HT-29 (cell line): ENCODE measurements at places on chromosomes 4 and X. TPM values are rescaled to one million over a fixed set of nuclear protein-coding genes. Genes with fewer than 3 reads are reported as not detected.

Gene RAB39B
- not detected in 2 replicates for total RNA-seq

Gene L1CAM
- total RNA-seq, result not detected in 2 replicates

Gene MBNL3
- 5.4 and 7.6 TPM in 2 replicates for total RNA-seq

Gene AMER1
- 2.6 and 3.3 TPM in 2 replicates for total RNA-seq

Gene SLC7A11
- 16.6 and 19.7 TPM in 2 replicates for total RNA-seq

Gene ARMCX4
- total RNA-seq, result 0.13 and 0.43 TPM in 2 replicates

Gene RHOXF2
- total RNA-seq, result not detected in 2 replicates
